ENCODE measurements at places on chromosomes 5 and 9. TPM values are rescaled to one million over a fixed set of nuclear protein-coding genes. Genes with fewer than 3 reads are reported as not detected.

DNA sequence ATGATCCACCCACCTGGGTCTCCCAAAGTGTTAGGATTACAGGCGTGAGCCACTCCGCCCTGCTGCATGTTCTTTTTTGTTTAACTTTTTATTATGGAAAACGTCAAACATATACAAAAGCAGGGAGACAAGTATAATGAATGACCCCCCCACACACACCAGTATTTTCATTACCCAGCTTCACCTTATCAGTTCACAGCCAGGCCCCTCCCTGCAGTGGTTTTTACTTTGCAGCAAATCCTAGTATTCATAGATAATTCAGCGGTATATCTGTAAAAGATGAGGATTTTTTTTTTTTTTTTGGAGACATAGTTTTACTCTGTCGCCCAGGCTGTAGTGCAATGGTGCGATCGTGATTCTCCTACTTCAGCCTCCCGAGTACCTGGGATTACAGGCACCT lies 2.3 kb downstream of the POMT1 start:
- peaks cover 7% of the 10 kb centered on the region for H3K4me1 ChIP-seq
- peaks cover 4% of the 10 kb centered on the region for H3K36me3 ChIP-seq
- no peak for DNase-seq
- H3K27me3 ChIP-seq: no peaks in the 10 kb centered on the region
- H3K27ac ChIP-seq: no peak overlapping the region
- no peak overlapping the region for H3K4me3 ChIP-seq

GRCh38 chr9:90838098-90838497 lies 36.5 kb downstream of the SYK start:
- H3K27ac ChIP-seq: no peak overlapping the region
- no peak overlapping the region for H3K4me3 ChIP-seq
- no peaks in the 10 kb centered on the region for H3K27me3 ChIP-seq
- H3K36me3 ChIP-seq: no peaks in the 10 kb centered on the region

DNA sequence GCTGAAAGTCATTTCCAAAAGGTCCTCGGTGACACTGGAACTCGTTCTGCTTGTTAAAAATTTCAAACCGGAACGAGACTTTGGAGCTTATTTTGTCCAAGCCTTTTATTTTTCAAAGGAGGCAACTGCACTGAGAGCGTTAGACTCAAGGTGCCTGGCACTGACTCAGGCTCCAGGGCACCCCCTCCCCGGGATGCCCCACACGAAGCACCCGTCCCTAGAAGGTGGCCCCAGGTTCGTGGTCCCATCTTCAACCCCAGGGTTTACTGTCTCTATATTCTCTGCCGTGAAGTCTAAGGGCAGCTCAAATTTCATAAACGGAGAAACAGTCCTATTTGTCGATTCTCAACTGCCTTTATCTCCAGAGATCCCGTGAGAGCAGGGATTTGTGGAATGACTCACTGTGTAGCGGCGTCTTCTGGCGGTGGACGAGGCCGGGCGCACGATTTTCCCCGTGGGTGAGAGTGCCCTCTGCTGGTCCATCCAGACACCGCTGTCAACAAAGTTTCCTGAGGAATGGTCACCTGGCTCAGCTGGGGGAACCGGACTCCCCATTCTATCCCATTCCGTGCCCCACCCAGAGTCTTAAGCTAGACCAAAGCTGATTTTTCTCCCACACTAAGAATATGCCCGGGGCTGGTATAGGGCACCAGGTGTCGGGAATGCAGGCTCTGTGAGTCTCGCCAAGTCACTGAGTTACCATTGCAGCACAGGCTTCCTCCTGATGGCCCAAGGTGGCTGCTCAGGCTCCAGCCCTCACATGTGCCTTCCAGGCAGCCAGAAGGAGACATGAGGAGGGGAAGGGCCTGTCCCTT lies 27.1 kb upstream of the SLC6A19 start:
- no peaks in the 10 kb centered on the region for H3K4me1 ChIP-seq
- H3K36me3 ChIP-seq: no peaks in the 10 kb centered on the region
- H3K27me3 ChIP-seq: peaks cover 11% of the 10 kb centered on the region
- DNase-seq: peak; percentile 76
- H3K27ac ChIP-seq: no peak overlapping the region
- no peak overlapping the region for H3K4me3 ChIP-seq

DNA sequence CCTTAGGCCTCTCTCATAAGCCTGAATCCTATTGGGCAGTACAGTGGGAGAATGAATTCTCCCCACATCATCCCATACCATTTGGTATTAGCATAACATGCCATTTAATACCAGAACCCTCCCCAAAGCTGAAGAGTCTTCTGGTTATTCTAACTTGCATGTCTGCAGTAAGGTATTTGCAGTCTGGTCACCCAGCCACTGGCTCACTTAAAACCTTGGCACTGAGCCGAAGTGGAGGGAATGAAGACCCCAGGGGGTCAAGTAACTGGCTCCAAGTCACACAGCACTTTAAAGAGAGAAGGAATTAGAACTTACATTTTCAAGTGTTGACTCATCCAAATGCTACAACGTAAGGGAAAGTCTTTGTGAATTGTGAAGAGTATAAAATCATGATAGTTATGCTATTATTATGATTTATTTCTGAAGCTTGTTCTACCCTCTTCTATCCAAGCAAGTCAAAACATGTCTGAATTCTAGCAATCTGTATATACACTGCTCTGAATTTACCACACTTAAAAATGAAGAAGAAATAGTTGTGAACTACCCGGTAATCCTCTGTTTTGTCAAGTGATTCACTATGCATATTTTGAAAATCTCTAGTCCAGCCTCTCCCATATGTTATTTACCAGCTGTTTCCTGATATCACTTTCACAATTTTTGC lies 28.5 kb downstream of the GLRA1 start:
- H3K36me3 ChIP-seq: no peaks in the 10 kb centered on the region
- DNase-seq: no peak
- no peak overlapping the region for H3K4me3 ChIP-seq

GRCh38 chr5:176818391-176819098 lies 8.2 kb downstream of the UNC5A start:
- no peaks in the 10 kb centered on the region for H3K27me3 ChIP-seq
- H3K27ac ChIP-seq: no peak overlapping the region
- DNase-seq: no peak
- H3K4me3 ChIP-seq: peak overlapping the region; percentile 64
- no peaks in the 10 kb centered on the region for H3K36me3 ChIP-seq
- peaks cover 35% of the 10 kb centered on the region for H3K4me1 ChIP-seq

GRCh38 chr5:145859897-145860296 lies 12.9 kb downstream of the GRXCR2 start:
- no peak overlapping the region for H3K27ac ChIP-seq
- H3K27me3 ChIP-seq: no peaks in the 10 kb centered on the region
- H3K36me3 ChIP-seq: no peaks in the 10 kb centered on the region
- H3K4me3 ChIP-seq: no peak overlapping the region
- peak; percentile 4 for DNase-seq

DNA sequence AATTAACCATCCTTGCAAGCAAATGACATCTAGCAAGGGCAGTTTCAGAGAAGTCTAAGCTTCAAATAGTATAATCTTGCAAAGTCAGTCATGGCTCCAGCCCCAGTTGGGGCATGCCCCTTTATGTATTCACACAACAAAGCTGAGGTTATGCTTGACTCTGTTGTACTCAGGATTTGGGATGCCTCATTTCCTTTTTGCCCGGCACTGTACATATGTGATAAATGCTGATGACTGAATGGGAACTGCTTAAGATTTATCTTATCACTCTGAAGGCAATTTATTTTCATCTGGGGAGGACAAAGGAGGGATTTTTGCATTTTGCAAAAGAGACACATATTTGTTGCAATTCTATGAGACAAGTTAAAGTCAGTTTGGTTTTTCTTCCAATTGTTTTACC lies 219.2 kb downstream of the TRPM3 start:
- no peaks in the 10 kb centered on the region for H3K27me3 ChIP-seq
- no peak for DNase-seq

GRCh38 chr5:42718591-42718990 lies 38.0 kb upstream of the CCDC152 start:
- DNase-seq: no peak
- H3K27ac ChIP-seq: no peak overlapping the region
- H3K36me3 ChIP-seq: no peaks in the 10 kb centered on the region
- no peak overlapping the region for H3K4me3 ChIP-seq

DNA sequence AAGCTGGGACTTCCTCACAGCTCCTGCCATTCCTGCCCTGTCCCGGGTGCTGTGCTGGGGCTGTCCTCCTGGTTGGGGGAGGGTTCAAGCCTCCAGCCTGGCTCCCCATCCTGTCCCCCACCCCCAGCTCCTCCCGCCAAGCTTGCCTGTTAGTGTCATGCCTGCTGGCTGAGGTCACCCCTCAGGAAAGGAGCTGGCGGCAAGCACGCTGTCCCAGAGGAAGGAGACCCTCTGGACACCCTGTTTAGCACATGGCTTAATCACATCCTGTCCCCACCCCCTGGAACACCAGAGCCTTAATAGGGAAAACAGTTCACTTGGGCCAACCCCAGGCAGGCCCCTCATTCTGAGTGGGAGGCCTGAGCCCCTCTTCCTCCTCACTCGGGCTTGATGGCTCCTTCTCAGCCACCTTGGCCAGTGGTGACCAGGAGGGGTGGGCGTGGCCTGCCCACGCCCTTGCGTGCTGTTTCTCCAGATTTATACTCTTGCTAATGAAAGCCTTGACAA lies 9.2 kb upstream of the PHYHD1 start:
- no peak overlapping the region for H3K27ac ChIP-seq
- no peak for DNase-seq
- H3K36me3 ChIP-seq: no peaks in the 10 kb centered on the region
- no peak overlapping the region for H3K4me3 ChIP-seq
- H3K4me1 ChIP-seq: peaks cover 16% of the 10 kb centered on the region

DNA sequence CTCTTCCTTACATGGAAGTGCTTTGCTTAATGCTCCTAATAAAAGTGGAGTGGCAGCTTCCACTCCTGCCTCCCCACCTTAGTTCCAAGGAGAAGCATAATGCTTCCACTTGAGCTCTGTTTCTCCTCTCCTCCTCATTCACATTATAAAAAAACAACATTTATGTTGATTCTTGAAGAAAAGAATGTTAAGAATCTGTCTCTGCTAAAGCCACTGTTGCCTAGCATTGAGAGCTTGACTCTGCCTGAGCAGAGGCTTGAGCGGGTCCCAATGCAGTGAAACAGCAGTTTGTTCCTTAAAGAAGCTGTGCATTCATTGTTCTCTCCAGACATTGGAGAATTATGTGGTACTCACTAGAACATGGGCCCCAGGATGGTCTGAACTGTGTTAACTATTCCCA lies 101.5 kb upstream of the GHR start:
- DNase-seq: peak; percentile 4
- no peak overlapping the region for H3K4me3 ChIP-seq
- H3K4me1 ChIP-seq: no peaks in the 10 kb centered on the region

GRCh38 chr5:129664336-129664937 lies 83.5 kb upstream of the MINAR2 start:
- H3K27ac ChIP-seq: no peak overlapping the region
- no peak overlapping the region for H3K4me3 ChIP-seq
- peaks cover 7% of the 10 kb centered on the region for H3K36me3 ChIP-seq
- DNase-seq: peak; percentile 32

- no peak overlapping the region for H3K4me3 ChIP-seq
- H3K27ac ChIP-seq: no peak overlapping the region
- no peaks in the 10 kb centered on the region for H3K4me1 ChIP-seq
- H3K36me3 ChIP-seq: no peaks in the 10 kb centered on the region
- peak; percentile 77 for DNase-seq
Observed at GRCh38 chr5:152142840-152143469, 218.3 kb upstream of the GLRA1 start.

- H3K27ac ChIP-seq: no peak overlapping the region
- H3K27me3 ChIP-seq: peaks cover 8% of the 10 kb centered on the region
- no peak for DNase-seq
- H3K4me1 ChIP-seq: no peaks in the 10 kb centered on the region
- no peak overlapping the region for H3K4me3 ChIP-seq
Observed at GRCh38 chr9:132776268-132776667, 101.8 kb downstream of the AK8 start.

DNA sequence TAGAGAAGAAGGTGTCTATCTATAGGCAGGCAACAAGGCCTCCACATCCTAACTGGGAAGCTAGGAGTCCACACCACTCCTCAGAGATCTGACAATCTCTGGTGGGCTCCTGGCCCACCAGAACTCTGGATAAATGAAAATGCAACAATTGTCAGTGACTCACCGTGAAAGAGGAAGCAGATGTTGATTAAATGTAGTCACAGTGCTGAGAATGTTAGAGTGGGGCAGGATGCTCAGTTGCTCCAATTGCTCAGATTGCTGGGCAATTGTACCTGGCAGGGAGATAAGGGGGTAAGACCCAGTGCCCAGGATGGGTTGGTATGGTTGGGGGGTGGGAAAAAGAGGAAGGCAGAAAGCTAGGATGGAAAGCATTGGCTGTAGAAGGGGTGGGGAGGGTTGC lies 4.3 kb downstream of the CCL19 start:
- H3K4me3 ChIP-seq: no peak overlapping the region
- no peak for DNase-seq
- no peaks in the 10 kb centered on the region for H3K36me3 ChIP-seq
- no peaks in the 10 kb centered on the region for H3K4me1 ChIP-seq

- H3K4me1 ChIP-seq: no peaks in the 10 kb centered on the region
- DNase-seq: no peak
- no peaks in the 10 kb centered on the region for H3K27me3 ChIP-seq
- no peak overlapping the region for H3K4me3 ChIP-seq
Observed at GRCh38 chr9:115923410-115923809, 230.2 kb upstream of the PAPPA start.

GRCh38 chr9:109109967-109110328 lies 9.8 kb downstream of the TMEM245 start:
- H3K27ac ChIP-seq: no peak overlapping the region
- peaks cover 7% of the 10 kb centered on the region for H3K36me3 ChIP-seq
- H3K4me3 ChIP-seq: no peak overlapping the region
- DNase-seq: peak; percentile 18
- H3K4me1 ChIP-seq: peaks cover 9% of the 10 kb centered on the region

- no peak overlapping the region for H3K4me3 ChIP-seq
- H3K36me3 ChIP-seq: no peaks in the 10 kb centered on the region
- H3K27me3 ChIP-seq: no peaks in the 10 kb centered on the region
- peak; percentile 68 for DNase-seq
- H3K27ac ChIP-seq: no peak overlapping the region
Observed at GRCh38 chr9:94014066-94014654, 59.0 kb upstream of the BARX1 start.

- H3K4me1 ChIP-seq: peaks cover 8% of the 10 kb centered on the region
- H3K27me3 ChIP-seq: no peaks in the 10 kb centered on the region
- no peak overlapping the region for H3K4me3 ChIP-seq
- no peak for DNase-seq
- H3K36me3 ChIP-seq: no peaks in the 10 kb centered on the region
Observed at GRCh38 chr9:127166111-127166510, 43.7 kb upstream of the ANGPTL2 start.

TMC1 gene
- not detected for total RNA-seq

GGTA1 gene
- total RNA-seq: not detected

FOXD4L6 gene
- total RNA-seq: not detected

SLCO6A1 gene
- 0.51 TPM for total RNA-seq

SPINK7 gene
- not detected for total RNA-seq

KIF4B gene
- not detected for total RNA-seq

QRFP gene
- not detected for total RNA-seq

MSMP gene
- total RNA-seq: not detected

IDNK gene
- total RNA-seq: 3.0 TPM

All from neural progenitor cell (in vitro differentiated cells).